Airway epithelial cell (primary cell): ENCODE measurements at places on chromosomes 13 and 19. TPM values are rescaled to one million over a fixed set of nuclear protein-coding genes. Genes with fewer than 3 reads are reported as not detected.

PRSS57 gene
- not detected in 2 replicates for total RNA-seq

NKPD1 gene
- 2.3 and 2.6 TPM in 2 replicates for total RNA-seq

NCCRP1 gene
- total RNA-seq = 38.0 and 41.0 TPM in 2 replicates

SKA3 gene
- 13.1 and 13.2 TPM in 2 replicates for total RNA-seq

CACNA1A gene
- 0.14 TPM in 1 of 2 replicates, not detected in the other for total RNA-seq

IFNL3 gene
- not detected in 2 replicates for total RNA-seq

GJB2 gene
- 576 and 669 TPM in 2 replicates for total RNA-seq

SOX1 gene
- total RNA-seq = not detected in 2 replicates

IGSF23 gene
- total RNA-seq = not detected in 2 replicates

SIGLEC6 gene
- not detected in 2 replicates for total RNA-seq

KANK2 gene
- 24.9 and 25.2 TPM in 2 replicates for total RNA-seq

MBD3L2 gene
- not detected in 2 replicates for total RNA-seq

PROZ gene
- total RNA-seq = not detected in 2 replicates

ZNF154 gene
- 0.28 and 0.85 TPM in 2 replicates for total RNA-seq

UPF3A gene
- total RNA-seq = 19.3 and 21.7 TPM in 2 replicates

PLK5 gene
- total RNA-seq = 0.05 TPM in 1 of 2 replicates, not detected in the other

FXYD1 gene
- not detected in 2 replicates for total RNA-seq

MYBPC2 gene
- not detected in 2 replicates for total RNA-seq

PCDH20 gene
- total RNA-seq = 0.51 and 1.1 TPM in 2 replicates

LGALS13 gene
- not detected in 2 replicates for total RNA-seq

WDR87 gene
- not detected in 2 replicates for total RNA-seq

C1QTNF9 gene
- total RNA-seq = not detected in 2 replicates

PGLYRP1 gene
- total RNA-seq = not detected in 2 replicates

CYP2S1 gene
- 24.9 and 26.9 TPM in 2 replicates for total RNA-seq
